Lung microvascular endothelial cell (primary cell): ENCODE measurements at places on chromosomes 4 and X.

GRCh38 chr4:186676531-186677161 lies 47.0 kb downstream of the FAT1 start:
- no peak for DNase-seq

GRCh38 chrX:140505421-140506337 lies 810 bp upstream of the SOX3 start:
- DNase-seq, result no peak

DNA sequence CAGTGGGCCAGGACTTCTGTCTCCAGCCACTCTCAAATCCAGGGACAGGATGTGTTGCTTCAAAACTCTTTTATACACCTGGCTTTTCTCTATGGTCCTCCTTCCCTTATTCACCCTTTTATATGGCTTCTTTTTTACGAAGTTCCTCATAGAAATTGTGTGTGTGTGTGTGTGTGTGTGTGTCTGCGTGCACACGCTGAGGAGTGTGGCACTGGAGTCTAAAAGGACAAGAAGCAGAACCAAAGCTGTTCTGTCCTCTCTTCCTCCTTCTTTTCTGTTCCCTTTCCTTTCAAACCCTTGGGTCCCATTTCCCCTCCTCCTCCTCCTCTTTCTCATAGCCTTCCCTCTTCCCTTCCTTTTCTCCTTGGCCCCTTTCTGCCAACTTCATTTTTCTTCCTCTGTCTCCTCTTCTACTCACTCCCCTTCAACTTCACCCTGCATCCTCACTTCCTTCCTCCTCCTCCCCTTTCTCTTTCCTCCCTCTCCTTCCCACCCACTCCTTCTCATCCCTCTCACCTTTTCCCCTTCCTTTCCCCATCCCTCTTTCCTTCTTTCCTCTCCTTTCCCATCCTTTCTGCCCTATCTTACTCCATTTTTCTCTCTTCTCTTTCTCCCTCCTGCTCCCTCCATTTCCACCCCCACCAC lies 360.5 kb downstream of the MID1IP1 start:
- DNase-seq, result no peak

DNA sequence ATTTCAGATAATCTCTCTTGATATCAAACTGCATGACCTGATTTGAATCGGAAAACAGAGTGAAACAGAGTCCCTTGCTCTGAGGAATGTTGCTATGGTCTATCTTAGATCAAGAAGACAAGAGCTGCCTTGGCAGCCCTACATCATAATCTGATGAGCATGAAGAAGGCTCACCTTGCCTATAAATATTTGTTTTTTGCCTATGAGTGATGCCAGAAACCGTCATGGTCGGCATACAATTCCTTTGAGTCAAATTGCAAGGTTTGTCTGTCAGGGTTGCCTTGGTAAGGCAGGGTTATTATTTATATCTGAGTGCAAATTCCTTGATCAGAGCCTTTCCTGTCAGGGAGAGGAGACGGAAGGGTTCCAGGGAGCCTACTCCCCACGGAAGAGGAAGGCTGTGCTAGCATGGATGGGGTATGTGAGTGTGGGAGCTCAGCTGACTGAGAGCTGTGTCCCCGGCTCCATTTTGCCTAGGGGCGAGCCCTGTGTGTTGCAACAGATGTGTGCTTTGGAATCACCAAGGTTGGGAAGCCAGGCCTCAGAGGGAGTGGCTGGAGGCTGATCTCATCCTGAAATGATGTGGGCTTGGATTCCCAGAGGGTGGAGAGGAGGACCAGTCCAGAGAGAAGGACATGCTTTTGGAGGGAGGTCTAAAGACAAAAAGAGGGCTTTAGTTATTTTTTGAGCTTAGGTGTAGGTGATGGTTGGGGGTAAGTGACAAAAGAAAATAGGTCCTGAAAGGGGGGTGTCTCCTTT lies 43.6 kb downstream of the RTL9 start:
- no peak for DNase-seq

- no peak for DNase-seq
Measured at GRCh38 chrX:88202149-88202548, 544.9 kb upstream of the CPXCR1 start.

DNA sequence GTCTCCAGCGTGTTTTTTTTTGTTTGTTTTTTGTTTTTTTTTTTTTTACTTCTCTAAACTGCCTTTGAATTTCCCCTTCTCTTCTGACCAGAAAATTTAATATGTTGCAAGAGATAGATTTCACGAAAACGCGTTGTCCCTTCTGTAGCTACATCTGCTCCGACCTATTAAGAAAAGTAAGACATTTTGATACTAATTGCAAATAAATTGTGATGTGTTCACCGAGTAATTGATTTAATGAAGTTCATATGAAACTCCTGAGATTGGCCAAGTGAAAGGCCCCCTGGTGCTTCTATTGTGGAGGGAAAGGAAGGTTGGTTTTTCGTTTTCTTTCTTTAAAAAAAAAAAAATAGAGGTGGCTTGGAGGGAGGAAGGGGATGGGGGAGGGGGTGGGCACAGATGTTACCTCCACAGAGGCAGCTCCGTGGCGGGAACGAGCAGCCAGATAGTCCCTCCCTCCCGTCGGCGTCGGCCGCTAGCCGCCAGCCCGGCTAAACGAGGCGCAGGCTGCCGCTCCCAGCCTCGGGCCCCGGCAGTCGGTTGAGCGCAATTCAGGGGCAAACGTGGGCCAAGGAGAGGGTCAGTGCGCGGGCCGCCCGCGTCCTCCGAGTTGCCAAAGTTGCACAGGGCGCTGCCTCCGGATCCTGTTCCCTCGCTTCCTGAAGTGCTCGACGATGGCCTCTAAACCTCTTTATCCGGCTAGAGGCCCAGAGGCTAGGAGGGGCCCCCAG lies 139.1 kb upstream of the ZIC3 start:
- DNase-seq, result no peak

DNA sequence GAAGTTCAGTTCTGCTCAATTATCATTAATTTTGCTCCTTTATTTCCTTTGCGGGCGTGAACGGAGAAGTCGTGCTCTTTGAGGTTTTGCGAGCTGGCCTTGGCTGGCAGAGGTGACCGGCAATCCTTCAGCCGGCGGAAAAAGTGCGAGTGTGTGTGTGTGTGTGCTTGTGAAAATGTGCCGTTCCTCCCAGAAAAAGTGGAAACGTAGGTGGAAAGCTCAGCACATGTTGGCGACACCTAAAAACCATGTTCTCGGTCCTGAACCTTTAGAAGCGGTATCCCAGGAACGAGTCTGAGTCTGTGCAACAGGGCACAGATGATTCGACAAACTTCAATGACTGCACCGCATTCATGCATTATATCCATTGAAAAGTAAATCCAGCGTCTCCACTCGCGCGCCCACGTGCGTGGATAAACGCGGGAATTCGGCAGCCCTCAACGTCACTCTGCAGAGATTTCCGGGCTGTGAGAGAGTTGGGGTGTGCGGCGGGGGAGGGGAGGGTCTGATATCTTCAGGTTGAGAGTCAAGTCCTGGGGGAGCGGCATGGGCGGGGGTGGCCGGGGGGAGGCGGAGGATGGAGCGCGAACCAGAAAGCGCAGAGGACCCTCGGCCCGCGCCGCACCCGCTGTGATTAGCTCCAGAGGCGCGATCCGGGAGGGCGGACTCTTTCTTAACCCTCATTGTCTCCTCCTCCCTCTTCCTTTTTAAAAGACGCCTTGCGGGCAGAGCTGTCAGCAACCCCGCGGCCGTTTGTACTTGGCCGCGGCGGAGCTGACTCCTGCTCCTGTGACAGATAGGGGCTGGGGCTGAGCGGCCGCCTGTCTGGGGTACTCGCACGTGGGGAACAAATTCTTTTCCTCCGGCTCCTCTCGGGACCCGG lies at the start of gene SHISA3:
Gene SHISA3 (plus strand): TSS at position 737 of the 883 bp plus-strand sequence. CDS start 569 bp downstream, outside the sequence.
- peak; percentile 55 for DNase-seq

DNA sequence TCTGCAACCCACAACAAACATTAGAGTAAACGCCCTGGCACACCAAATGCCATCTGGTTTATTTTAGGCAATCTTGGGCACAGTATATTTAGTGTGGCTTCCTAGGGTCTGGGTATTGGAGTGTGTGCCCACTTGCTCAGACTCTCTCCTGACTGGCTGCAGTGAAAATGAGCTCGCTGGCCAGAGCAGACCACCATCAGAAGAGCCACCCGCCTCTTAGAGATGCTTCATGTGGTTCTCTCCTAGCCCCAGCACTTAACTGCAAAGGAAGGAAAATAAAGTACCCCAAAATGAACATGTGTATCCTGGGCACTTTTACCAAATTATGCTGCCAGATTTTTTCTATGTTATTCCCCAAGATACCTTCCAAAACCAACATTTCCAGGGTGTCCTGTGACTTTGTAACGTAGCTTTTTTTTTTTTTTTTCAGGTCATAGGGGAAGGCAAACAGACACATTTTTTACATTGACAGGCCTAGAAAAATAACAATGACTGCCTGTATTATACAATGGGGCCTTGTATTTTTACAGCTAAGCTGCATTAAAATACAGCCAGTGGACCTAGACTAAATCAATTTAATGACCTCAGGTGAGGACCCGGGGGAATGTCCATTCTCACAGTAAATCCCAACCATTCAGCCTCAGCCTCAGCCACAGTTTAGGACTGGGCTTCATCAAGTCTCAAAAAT lies 193.7 kb downstream of the RASL11B start:
- no peak for DNase-seq

GRCh38 chr4:6379767-6380745 lies 92.4 kb downstream of the PPP2R2C start:
- DNase-seq, result no peak

DNA sequence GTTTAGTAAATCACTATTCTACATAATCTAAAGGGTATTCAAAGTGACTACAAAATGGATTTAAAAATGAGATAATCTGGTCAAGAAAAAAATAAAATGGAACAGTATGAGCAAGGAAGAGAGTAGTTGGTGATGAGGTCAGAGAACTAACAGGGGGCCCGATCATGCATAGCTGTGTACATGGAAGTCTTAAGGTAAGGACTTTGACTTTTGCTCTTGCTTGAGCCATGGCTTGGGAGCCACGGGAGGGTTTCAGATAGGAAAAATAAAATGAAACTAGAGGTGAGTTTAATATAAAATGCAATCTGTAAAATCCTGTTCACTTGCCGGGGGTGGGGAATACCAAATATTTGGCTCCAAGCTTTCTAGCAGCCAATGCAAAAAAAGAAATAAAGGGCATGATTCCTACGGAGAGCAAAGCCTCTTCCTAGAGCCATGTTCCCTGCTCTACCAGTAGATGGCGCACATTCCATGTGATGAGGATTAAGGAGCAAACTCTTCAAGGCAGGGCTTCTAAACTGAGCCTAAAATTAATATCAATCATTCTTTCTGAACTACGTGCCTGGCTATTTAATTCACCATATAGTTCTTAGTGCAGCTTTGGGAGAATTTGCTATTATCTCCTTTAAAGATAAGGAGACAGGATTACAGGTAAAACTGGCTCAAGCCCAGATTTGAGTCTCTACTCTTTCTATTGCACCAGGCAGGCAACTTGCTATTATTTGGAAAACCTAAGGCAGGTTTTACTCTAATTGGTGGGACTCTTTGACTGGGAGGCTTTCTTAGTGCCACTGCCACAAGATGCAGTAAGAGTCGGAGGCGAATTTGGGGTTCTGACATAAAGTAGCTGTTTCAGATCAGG lies 6.8 kb upstream of the CLCN5 start:
- DNase-seq, result peak; percentile 66

GRCh38 chr4:24765376-24765988 lies 29.9 kb upstream of the SOD3 start:
- DNase-seq, result no peak

DNA sequence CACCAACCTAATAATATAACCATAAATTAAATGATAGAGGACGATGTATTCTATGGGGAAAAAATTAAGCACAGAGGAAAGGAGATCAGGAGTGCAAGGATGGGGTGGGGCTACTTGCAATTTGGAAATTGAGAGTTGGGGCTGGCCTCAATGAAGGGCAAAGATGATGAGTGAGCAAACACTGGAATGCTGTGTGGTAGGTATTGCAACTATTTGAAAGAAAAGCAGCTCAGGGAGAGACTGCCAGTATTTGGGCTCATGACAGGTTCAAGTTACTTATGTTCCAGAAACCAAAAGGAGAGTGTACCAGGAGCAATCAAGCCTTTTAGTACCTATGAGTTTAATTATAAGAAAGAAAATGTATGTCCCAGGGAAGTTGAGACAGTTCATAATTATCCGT lies 47.4 kb downstream of the ASIC5 start:
- DNase-seq, result no peak

DNA sequence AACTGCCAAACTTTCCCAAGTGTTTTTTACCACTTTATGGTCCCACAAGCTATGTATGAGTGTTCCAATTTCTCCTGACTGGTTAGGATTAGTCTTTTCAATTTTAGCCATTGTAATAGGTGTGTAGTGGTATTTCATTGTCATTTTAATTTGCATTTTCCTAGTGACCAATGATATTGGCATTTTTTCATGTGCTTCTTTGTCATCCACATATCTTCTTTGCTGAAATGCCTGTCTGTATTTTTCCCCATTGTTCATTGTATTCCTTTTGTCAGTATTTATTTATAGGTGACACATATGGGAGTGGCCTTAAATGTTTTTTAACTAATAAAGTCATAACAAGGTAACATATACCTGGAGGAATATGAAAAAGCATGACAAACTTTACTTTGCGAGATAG lies 9.2 kb upstream of the UBE2D3 start:
- DNase-seq, result no peak

DNA sequence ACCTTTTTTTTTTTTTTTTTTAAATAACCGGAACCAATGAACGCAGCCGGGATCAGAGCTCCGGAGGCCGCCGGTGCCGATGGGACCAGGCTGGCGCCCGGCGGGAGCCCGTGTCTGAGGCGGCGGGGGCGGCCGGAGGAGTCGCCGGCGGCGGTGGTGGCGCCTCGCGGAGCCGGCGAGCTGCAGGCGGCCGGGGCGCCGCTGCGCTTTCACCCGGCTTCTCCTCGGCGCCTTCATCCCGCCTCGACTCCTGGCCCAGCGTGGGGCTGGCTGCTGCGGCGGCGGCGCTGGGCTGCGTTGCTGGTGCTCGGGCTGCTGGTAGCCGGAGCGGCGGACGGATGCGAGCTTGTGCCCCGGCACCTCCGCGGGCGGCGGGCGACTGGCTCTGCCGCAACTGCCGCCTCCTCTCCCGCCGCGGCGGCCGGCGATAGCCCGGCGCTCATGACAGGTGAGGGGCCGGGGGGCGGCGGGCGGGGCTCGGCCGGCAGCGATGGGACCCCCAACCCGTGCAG lies 337 bp downstream of the STIM2 start:
- peak; percentile 74 for DNase-seq
